ENCODE measurements at places on chromosomes 2 and 18. TPM values are rescaled to one million over a fixed set of nuclear protein-coding genes. Genes with fewer than 3 reads are reported as not detected.

- no peak for DNase-seq
Measured at GRCh38 chr18:38421021-38421420, 855.4 kb upstream of the CELF4 start.

DNA sequence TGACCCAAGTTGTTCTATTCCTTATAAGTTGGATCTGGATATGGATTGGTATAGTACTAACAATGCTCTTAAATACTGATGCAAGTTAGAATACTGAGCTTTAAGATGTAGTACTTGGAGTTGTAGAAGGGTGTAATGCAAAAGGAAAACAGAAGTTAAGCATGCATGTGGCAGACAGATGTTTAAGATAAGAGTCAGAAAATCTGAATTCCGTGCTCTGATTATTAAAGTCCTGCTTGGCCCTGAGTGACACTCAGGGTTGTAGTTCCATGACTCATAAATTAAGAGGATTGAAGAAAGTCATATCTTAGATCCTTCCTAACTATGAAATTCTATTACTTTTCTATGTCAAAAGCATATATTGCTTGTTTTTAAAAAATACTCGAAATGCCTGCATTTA, 250.6 kb downstream of the RPRM start:
- DNase-seq, result no peak

- no peak for DNase-seq
Measured at GRCh38 chr18:3540805-3541548, 91.0 kb downstream of the TGIF1 start.

DNA sequence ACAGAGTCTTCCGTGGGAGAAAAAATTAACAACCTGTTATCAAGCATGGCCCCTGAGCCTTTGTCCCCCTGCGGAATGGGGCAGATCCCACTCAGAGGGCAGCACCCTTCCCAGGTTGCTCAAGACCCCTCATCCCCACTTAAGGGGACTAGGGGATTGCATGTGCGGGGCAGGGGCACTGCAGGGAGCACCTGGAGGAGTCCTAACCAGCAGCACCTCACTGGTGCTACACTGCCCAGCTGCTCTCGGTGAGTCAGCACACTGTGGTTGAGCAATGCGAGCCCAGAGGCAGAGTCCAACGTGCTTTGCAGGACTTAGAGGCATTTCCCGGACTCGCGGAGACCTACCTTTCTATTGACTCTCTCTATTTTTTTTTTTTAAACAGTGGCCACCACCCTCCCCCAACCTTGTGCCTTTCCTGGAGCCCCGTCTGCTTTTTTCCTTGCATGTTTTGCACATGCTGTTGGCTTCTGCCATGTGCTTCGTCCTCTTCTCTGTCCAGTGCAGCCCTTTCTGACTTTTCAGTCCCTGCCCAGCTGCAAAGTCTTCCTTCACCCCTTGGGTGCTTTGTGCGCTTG, 74.0 kb downstream of the IL1R2 start:
- DNase-seq, result no peak

- DNase-seq, result no peak
Measured at GRCh38 chr2:135612319-135612718, 81.0 kb downstream of the R3HDM1 start.

GRCh38 chr2:12890066-12890465, 173.3 kb downstream of the TRIB2 start:
- no peak for DNase-seq

DNA sequence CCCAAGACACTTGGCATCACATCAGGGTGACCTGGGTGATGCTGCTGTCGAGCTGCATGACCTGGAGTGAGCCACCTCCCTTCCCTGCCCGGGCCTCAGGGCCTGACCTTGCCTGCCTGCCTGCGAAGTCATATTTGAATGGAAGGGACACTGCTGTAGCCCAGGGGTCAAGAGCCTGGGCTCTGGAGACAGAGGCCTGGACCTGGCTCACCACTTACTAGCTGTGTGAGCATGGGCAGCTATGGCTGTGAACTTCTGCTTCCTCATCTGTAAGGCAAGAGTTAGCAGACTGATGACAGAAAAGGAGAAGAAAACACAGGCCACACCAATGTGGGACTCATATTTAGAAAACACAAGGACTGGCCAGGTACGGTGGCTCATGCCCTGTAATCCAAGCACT, 118.7 kb downstream of the ZFP36L2 start:
- no peak for DNase-seq

GRCh38 chr18:12921178-12921577, 26.6 kb upstream of the SEH1L start:
- DNase-seq, result no peak

DNA sequence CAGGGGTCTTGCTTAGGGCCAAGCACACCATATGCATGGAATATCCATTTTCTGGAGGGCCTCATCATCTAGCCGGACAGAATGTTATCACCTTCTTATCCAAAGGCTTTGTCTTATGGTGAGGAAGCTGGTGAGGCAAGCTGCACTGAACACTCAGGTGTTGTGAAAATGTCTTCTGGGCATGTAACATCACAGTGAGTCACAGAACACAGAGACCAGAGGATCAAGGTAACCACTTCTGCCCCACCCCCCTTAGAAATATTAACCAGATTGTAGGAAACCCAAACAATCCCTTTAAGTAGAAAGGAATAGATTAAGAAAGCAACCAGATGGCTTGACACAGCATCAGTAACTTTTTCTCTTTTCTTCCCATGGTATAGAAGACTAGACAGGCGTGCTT, 51.1 kb downstream of the MYO5B start:
- no peak for DNase-seq

- no peak for DNase-seq
Measured at GRCh38 chr2:65608916-65609315, 176.5 kb upstream of the SPRED2 start.

GRCh38 chr2:136118819-136119716, 1.1 kb upstream of the CXCR4 start:
- peak; percentile 57 for DNase-seq

DNA sequence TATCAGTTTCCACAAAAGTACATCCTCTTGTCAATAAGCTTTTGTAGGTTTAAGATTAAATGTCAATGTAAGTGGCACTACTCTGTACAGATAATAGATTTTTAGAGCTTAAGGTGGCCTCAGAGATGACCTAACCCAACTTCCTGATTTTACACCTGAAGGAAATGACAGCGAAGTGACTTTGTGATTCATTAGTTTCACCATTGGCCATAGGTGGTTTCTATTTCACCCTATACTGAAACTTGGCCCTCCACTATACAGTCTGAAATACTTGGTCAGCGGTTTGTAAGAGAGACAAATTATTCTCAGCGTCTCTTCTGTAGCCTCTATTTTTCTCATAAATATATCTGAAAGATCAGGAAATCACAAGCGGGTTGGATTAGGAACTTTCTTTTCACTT, 330.4 kb upstream of the FAM98A start:
- DNase-seq, result no peak

DNA sequence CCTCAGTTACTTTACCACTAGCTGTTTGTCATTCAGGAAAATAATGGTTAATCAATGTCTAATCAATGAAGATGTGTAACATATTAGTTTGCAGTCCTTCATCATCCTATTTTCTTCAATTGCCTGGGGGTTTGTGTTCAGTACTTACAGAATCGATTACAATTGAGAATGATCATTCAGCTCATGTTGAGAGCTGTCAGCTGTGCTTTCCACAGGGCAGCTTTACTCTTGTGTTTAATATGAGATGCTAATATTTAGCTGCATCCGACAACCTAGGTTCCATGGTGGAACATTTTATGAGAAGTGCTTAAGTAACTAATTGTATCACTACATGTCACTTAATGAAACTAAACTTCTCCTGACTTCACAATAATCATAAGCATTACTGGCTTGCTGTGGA, 191.9 kb downstream of the GRB14 start:
- DNase-seq, result no peak

DNA sequence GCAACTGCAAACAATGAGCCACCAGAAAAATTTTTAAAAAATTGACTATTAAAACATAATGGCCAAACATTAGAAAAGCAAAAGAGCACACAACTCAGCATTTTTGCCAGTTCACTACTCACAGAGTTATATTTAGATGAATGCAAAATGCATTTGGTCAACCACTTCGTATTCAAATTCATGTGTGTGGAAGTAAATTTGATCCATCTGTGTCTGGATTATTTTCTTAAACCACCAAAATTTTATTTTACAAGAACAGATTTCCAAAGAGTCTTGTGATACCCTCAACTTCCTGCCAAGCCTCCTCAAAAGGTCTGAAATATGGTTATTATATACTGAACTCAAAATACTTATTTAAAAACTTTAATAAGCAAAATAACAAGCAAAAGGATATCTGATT, 57.4 kb downstream of the PPP1R1C start:
- DNase-seq, result no peak

DNA sequence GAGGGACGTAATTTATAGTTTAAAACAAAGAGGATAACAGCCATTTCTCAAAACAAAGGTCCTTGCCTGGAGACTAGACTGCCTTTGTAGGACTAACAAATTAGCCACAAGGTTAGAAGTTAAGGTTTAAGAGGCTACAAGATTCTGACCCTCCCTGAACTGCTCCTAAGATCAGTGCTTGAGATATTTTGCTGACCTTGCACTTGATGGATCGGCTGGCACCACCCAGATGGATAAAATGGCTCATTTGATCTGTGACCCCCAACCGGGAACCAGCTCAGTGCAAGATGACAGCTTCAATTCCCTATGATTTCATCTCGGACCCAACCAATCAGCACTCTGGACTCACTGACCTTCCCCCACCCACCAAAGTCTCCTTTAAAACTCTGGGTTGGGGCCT, 3.7 kb upstream of the STARD7 start:
- DNase-seq, result no peak

GRCh38 chr2:104668631-104669030, 185.3 kb upstream of the POU3F3 start:
- DNase-seq, result no peak

- DNase-seq, result no peak
Measured at GRCh38 chr2:177282787-177283572, 18.5 kb upstream of the NFE2L2 start.

GRCh38 chr2:43218155-43218701, 8.2 kb downstream of the ZFP36L2 start:
- no peak for DNase-seq

DNA sequence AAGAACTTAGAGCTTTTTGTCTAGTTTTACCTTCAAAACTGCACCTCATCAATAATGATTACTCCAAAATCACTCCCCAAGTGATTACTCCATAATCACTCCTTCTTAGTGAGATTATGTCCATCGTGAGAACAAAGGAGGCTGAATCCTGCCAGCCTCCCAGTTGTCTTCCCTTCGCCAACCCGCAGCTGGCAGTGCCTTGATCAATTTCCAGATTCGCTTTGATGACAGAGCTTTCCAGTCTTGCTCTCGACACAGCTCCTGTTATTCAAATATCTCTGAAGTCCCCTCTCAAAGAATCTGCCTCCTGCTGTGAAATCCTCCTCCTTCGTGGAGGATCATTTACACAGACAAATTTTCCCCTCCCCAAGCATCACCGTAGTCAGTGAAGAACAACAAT, 237.7 kb downstream of the EIPR1 start:
- no peak for DNase-seq

DNA sequence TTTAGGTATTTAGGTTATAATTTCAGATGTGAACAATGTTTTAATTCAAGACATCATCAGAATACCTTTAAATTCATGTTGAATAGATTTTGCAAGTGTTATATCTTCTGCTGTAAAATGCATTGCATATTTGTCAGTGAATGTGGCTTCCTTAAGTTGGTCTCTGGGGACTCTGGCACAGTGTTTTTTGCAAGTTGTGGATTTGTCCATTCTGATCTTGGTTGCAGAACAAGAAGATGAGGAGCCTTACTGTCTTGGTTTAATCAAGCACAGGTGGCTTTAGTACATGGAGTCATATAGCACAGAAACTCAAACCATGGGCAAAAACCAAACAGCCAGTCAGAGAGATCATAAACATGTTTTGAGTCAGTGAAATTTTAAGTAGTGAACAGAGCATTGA, 135.7 kb downstream of the ARHGAP28 start:
- DNase-seq, result no peak

DNA sequence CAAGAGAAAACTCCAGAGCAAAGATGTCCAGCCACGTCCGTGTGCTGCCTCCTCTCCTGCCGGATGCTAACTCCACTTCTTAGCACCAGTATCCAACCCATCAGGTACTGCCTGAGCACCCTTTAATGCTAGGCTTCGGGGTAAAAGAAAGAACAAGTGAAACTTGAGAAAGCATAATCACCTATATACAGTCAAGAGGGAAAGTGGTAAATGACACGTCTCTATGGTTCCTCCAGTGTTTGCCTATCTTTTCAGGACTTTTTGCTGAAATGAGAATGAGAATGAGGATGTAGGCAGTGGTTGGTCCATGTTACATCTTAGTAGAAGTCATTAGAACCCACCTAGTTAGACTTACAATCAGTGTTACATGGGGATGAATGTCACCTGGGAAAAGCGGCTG, 47.9 kb downstream of the EPHA4 start:
- DNase-seq, result no peak

DNA sequence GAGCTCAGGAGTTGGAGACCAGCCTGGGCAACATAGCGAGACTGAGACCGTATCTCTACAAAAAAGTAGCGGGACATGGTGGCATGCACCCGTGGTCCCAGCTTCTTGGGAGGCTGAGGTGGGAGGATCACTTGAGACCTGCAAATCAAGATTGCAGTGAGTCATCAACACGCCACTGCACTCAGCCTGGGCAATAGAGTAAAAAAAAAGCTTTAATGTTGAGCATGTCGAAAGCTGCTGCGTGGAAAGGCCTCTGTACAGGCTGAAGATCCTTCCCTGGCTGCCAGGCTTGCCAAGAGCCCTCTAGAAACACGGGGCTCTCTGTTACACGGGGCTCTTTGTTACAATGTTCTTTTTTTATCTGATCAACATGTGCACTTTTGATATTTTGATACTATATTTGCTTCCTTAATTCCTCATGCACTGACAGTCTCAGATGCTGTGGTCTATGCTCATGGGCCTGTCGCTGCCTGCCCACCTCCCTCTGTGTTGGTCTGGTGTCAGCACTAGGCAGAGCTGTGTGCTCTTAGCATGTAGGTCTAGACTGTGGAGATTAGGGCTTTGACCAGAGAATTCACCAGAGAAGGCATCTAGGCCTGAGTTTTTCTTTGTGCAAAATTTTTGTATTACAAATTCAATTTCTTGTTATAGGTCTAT, 18.7 kb downstream of the CLK1 start:
- DNase-seq, result no peak

- DNase-seq, result no peak
Measured at GRCh38 chr18:49685231-49685942, 123.5 kb downstream of the LIPG start.

- DNase-seq, result no peak
Measured at GRCh38 chr18:3511980-3512379, 62.0 kb downstream of the TGIF1 start.

ANKRD44 gene
- 4.9 TPM for total RNA-seq

TCF7L1 gene
- total RNA-seq, result 4.0 TPM

ABCG8 gene
- not detected for total RNA-seq

EHD3 gene
- 28.2 TPM for total RNA-seq

REG3A gene
- not detected for total RNA-seq

NRP2 gene
- total RNA-seq, result 28.2 TPM

PROC gene
- total RNA-seq, result not detected

MAPK4 gene
- 3.1 TPM for total RNA-seq

RTN4 gene
- 179 TPM for total RNA-seq

ERICH2 gene
- total RNA-seq, result not detected

LRATD1 gene
- total RNA-seq, result 56.7 TPM

SCN7A gene
- 5.4 TPM for total RNA-seq

CFAP65 gene
- total RNA-seq, result not detected

TPO gene
- total RNA-seq, result 0.31 TPM

ANKRD30BL gene
- total RNA-seq, result not detected

RND3 gene
- 163 TPM for total RNA-seq

ZNF521 gene
- total RNA-seq, result 0.68 TPM

GRB14 gene
- total RNA-seq, result 0.31 TPM

TM4SF20 gene
- total RNA-seq, result not detected

All from esophagus squamous epithelium (tissue), 5 donors.